T-helper 22 cell (primary cell): ENCODE measurements at places on chromosomes 6 and 20.

- DNase-seq: no peak
Observed at GRCh38 chr6:20274137-20274536, 61.9 kb upstream of the MBOAT1 start.

DNA sequence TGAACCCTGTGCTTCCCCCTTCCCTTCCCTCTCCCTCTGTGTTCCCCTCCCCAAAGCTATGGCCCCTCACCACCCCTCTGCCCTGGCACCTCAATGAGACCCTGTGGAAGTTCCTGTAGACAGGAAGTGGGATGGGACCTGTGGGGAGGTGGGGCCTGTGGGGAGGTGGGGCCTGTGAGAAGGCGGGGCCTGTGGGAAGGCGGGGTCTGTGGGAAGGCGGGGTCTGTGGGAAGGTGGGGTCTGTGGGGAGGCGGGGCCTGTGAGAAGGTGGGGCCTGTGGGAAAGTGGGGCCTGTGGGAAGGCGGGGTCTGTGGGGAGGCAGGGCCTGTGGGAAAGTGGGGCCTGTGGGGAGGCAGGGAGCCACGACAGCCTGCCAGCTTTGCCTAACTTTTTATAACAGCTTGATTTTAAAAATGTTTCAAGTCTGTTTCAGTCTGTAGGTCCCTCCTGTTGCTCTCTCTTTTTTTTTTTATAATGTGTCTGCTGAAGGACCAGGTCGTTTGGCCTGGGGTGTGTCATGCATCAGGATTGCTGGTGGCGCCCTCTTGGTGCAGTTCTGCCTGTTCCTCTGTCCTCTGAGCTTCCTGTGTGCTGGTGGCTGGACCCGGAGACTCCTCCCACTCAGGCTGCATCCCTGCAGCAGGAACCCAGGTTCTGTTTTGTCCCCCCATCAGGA, 70.5 kb upstream of the SLCO4A1 start:
- no peak for DNase-seq

- no peak for DNase-seq
Observed at GRCh38 chr6:42507195-42507594, 55.5 kb upstream of the TRERF1 start.

DNA sequence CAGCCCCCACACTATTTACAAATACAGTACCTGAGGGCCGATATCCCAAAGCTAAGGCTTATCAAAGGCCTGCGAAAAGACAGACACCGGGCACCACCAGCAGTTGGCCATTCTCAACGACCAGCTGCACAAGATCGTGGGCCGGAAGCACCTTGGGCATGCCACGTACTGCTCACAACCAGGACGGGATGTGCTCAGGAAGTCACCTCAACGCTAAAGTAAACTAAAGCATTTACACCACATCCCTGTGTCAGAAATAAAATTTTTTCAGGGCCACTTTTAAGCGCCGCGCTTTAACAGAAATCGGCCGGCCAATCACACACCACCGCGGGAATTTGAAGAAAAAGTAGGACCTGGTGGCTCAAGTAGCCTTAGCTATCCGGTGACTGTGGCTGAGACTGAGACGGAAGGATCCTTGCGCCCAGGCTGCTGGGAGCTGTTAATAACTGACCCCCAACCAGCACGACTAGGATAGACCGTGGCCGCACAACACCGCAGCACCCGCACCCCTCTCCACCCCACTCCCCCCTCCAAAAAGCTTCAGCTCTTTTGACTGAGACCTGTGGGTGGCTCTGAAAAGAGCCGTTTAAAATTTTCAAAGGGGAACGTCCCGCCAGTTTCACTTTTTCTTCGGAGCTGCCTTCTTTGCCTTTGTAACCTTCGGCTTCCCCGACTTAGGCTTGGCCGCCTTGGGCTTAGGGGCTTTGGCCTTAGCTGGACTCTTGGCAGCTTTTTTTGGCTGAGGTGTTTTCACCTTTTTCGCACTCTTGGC, 131.2 kb upstream of the BTN3A2 start:
- DNase-seq: peak; percentile 50
